ENCODE measurements at places on chromosomes 3 and 15. TPM values are rescaled to one million over a fixed set of nuclear protein-coding genes. Genes with fewer than 3 reads are reported as not detected.

Gene ACAN
- total RNA-seq, result 0.28 TPM

Gene ZNF619
- 2.8 TPM for total RNA-seq

Gene CCR4
- 32.8 TPM for total RNA-seq

Gene WDR49
- total RNA-seq, result 0.90 TPM

Gene ANKRD34C
- under 0.01 TPM for total RNA-seq

Gene COL8A1
- 0.09 TPM for total RNA-seq

Gene TBC1D2B
- 32.7 TPM for total RNA-seq

Gene CLDN18
- total RNA-seq, result 0.28 TPM

Gene SAMD7
- not detected for total RNA-seq

Gene ACKR2
- total RNA-seq, result 0.14 TPM

Gene CAV3
- total RNA-seq, result 0.38 TPM

Gene UPK1B
- 0.52 TPM for total RNA-seq

Gene IQCF5
- not detected for total RNA-seq

Gene ZNF620
- total RNA-seq, result 3.5 TPM

Gene DNAJC19
- total RNA-seq, result 43.0 TPM

Gene ADAMTSL3
- total RNA-seq, result 1.3 TPM

Gene FANCD2OS
- total RNA-seq, result not detected

Gene CYP1A1
- total RNA-seq, result 0.09 TPM

Gene TM6SF1
- 2.9 TPM for total RNA-seq

Gene SLC12A1
- 0.05 TPM for total RNA-seq
